Kidney (tissue), 22 donors: ENCODE measurements at places on chromosomes 7 and 10. TPM values are rescaled to one million over a fixed set of nuclear protein-coding genes. Genes with fewer than 3 reads are reported as not detected.

DNA sequence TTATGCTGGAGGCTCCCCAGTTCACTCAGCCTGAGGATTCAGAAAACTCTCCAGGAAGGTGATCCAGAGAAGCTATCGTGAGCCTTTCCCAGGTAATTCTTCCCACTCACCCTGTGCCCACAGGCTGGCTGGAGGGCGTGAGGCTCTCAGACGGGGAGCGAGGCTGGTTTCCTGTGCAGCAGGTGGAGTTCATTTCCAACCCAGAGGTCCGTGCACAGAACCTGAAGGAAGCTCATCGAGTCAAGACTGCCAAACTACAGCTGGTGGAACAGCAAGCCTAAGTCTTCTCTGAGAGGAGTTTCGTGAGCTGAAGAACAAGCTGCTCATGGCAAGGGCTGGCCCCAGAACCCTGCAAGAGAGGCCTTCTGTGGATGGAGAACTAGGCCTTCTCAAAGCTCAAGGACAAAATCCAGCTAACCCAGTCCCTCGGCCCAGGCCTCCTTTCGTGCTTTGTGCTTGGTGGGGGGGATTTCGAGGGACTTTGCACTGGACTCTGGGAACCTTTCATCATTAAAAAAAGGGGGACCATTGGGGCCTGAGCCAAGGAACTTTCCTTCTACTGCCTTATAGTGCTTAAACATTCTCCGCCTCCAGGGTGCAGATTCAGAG, 23.6 kb downstream of the NOBOX start:
- no peak for DNase-seq

DNA sequence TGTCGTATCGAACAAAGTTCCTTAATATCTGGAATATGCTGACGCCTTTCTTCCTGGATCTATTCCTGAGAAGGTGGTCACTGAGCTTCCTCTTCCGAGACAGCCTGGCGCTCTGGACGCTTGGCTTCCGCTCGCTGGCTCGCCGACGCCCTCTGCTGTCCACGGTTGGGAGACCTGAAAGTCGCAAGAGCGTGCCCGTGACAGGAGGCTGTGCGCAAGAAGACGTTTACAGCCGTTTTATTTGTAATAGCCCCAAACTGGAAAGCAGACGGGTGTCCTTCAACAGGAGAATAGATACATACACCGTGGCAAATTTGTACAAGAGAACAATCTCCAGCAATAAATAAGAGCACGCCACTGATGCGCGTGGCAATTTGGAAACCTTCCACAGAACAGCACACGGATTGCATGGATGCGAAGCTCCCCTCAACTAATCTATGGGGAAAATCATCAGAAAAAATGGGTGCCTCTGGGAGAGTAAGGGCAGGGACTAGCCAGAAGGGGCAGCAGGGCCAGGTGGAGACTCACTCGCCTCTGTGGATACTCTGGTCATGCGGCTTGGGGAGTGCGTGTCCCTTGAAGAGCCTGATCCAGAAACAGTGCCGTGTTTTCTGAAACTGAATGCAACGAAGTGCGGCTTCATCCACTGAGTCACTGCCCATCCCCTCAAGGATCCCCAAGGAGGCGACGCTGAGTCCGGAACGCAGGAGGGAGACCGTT, 41.5 kb upstream of the BNIP3 start:
- peak; percentile 87 for DNase-seq

GRCh38 chr7:30171766-30172447, 37.1 kb downstream of the MTURN start:
- no peak for DNase-seq

DNA sequence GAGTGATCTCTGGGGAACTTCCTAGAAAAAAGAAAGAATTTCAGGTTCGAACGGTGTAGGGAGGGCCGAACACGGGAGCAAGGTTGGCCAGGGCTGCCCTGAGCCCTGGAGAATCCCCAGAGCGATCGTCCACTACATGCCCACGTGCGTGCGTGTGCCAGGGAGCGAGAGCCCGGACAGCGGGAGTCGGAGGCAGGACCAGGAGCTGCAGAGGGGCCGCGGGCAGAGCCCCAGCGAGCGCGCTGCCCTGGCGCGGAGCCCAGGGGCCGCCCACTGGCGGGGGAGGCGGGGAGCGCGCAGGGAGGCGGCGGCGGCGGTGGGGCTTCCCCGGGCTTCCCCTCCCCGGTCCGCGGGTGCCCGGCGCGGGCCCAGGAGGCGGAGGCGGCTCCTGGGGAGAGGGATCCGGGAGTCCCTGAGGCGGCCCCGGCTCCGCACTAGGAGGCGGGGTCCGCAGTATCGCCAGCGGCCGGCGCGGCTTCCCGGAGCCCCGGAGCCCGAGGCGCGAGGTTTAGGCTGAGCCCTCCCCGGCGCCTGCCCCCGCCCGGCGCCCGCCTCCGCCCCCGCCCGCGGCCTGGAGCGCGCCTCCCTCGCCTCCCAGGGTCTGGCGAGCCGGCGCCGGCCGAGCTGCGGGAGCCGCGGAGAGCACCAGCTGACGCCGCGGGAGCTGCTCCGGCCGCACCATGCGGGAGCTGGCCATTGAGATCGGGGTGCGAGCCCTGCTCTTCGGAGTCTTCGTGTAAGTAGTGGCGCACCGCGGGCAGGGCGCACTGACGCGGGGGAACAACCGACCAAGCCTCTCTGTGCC, at the start of gene PLPP4:
Gene PLPP4, plus strand, starts transcription at position 602 of the 805 bp plus-strand sequence. Its CDS starts 79 bp downstream, at position 681.
- peak; percentile 83 for DNase-seq

GRCh38 chr7:123041101-123041500, 45.6 kb upstream of the TAS2R16 start:
- no peak for DNase-seq

GRCh38 chr7:423312-424260, 96.1 kb downstream of the PDGFA start:
- no peak for DNase-seq

DNA sequence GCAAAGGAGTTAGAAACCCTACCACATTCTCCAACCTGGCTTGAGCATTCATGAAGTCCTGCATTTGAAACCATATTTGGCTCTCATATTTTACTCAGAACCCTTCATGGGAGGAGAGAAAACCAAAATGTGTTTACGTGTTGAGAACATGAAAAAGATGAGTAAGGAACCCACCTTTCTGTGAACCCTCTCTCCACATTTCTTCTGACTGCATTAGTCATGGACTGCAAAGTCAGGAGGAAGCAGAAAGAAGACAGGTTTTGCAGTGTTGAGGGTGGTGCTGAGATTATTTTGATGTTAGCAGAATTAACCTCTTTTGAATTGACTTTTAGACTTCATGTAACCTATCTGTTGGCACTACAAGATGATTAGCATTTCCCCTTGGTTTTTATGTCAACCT, 4.9 kb downstream of the IFIT1B start:
- DNase-seq: no peak

- DNase-seq: peak; percentile 35
Measured at GRCh38 chr7:18320971-18321567, 174.5 kb upstream of the HDAC9 start.

DNA sequence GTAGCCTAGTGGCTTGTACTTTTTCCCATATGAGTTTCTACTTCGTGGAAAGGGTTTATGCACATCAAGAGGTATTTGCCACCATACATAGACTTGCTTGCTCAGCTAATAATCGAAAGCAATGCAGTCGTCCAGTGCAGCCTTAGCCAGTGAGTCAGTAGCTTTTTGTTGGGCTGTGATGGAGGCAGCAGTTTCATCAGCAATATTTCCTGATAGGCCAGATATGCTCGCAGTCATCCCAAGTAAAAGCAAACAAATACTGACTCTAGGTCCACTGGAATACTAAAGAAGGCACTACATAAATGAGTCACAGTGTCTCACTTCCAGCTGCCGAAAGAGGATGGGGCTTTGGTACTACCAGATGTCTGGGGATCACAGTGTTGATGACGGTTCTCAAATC, 2.1 kb upstream of the BNIP3 start:
- no peak for DNase-seq

DNA sequence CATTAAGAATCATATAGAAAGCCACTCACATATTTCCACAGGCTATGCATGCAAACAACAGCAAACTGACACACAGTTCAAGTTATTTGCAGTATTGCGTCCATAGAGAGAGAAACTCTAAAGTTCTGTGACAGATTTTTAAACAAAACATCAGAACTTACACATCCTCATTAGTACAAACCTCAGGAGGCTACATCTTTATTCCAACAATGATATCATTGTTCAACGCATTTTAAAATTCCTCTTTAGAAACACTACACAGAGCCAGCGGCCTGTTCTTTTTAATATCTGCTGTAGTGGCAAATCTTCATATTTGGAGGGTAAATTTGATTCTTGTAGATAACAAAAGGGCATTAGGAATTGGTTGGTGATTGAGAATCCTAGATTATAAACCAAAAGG, 55.9 kb upstream of the NFE2L3 start:
- DNase-seq: no peak

- DNase-seq: no peak
Measured at GRCh38 chr10:58081353-58081752, 186.3 kb downstream of the IPMK start.

GRCh38 chr7:30422922-30423321, 55.7 kb downstream of the NOD1 start:
- no peak for DNase-seq

- DNase-seq: no peak
Measured at GRCh38 chr7:156257904-156258303, 382.7 kb upstream of the RNF32 start.

DNA sequence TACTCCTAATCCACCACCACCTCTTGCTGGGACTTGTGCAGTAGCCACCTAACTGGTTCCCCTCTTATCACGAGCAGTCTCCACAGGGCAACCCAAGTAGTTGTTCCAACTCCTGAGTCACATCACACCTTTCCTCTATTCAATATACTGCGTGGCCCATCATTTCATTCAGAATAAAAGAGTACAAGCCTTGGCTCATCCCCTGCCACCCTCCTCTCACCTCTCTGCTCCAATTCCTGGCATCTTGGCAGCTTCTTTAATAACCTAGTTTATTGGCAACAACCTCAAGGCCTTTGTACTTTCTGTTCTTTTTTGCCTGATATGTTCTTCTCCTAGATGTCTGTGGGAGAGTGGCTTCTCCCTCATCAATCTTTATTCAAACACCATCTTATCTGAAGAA, 199.4 kb downstream of the KIAA1217 start:
- DNase-seq: no peak

- DNase-seq: no peak
Measured at GRCh38 chr10:76350583-76350982, 919.2 kb downstream of the LRMDA start.

DNA sequence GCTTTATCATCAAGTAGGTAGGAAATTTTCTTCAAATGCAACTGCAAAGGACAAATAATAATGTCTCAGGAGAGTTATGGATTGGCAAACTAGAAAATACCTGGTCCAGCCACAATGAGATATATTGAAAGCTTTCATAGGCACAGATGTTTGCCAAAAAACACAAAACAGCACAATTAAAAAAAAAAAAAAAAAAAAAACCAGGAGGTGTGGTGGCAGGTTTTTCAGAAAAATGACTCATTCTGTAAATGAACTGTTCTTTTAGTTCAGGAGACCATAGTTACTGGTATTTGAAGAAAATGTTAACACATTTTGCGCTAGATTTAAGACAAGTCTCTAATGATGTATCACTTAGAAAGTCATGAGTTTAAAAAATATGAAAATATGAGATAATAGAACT, 55.0 kb upstream of the JCAD start:
- DNase-seq: no peak

DNA sequence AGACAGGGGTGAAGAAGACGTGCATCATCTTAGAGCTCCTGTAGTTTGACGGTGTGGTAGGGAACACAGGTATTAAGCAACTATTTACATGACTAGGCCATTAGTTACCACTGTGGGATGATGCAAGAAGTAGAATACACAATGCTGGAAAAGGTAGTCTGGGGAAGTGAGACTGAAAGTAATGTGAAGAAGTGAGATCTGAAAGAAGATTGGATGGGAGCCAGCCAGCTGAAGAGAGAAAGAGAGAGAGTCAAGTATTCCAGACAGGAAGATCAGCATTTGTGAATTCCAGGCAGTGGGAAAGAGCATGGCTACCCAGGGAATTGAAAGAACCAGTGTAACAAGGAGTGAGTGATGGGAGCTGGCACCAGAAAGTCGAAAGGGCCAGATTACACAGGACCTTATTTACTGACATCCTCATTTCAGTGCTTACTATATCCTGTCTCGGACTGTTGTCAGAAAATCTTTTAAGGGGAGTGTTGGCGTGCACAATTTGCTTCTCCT, 4.0 kb upstream of the CFAP58 start:
- DNase-seq: no peak

Gene KNDC1
- polyA plus RNA-seq: 0.43 TPM

Gene MINDY3
- polyA plus RNA-seq: 22.2 TPM

Gene PPP1R3C
- 13.6 TPM for polyA plus RNA-seq

Gene COL13A1
- 4.0 TPM for polyA plus RNA-seq

Gene CYP3A7
- polyA plus RNA-seq: 0.69 TPM

Gene PIK3CG
- polyA plus RNA-seq: 0.15 TPM

Gene KLF6
- polyA plus RNA-seq: 27.8 TPM

Gene ASB4
- polyA plus RNA-seq: 0.09 TPM

Gene OR9A4
- polyA plus RNA-seq: not detected

Gene SMNDC1
- polyA plus RNA-seq: 12.4 TPM

Gene FBXO24
- polyA plus RNA-seq: 0.95 TPM
